ENCODE measurements at places on chromosomes 2 and 18.

DNA sequence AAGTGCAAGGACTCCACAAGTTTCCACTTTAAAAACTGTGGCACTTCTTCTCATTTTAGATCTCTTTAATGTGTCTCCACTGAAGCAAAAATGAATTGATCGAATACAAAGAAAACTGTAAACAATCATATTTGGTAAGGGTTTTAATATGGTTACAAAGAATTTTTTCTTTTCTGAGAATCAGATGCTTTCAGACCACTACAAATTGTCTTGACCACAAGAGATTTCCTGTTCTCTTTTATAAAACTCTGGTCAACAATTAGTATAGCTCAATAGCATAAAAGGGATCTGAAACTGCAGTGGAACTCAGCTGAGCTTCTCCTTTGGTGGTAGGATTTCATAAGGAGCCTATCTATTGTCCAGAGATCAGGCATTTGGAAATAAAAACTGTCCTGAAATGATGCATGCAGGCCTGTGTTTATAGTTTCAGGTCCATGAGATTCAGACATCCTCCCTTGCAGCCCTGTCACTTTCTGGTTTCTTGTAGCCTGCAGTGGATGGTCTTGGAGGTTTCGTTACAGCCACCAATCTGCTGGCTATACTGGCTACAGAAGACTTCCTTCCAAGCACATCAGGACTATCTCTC, 120.0 kb downstream of the DOCK10 start:
- DNase-seq, result no peak

- DNase-seq, result no peak
Observed at GRCh38 chr2:39693245-39693644, 27.5 kb downstream of the TMEM178A start.

DNA sequence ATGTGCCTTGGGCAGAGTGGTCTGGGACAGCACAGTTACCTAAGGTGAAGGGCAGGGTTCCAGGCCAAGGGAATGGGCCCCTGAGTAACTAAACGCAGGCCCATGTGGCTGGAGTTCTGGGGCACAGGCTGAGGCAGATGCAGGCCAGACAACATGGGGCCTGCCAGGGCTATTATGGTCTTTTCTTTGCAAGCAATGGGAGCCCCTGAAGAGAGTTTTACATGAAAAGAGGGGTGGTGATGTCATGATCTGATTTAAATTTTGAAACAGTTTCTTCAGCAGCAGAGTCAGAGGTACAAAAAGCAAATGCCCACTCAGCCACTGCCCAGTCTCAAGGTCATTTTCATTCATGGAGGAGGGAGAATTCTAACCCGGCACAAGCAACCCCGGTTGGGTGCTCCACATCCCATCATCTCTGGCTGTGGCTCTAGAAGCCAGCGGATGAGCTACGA, 5.6 kb downstream of the CHST10 start:
- no peak for DNase-seq

DNA sequence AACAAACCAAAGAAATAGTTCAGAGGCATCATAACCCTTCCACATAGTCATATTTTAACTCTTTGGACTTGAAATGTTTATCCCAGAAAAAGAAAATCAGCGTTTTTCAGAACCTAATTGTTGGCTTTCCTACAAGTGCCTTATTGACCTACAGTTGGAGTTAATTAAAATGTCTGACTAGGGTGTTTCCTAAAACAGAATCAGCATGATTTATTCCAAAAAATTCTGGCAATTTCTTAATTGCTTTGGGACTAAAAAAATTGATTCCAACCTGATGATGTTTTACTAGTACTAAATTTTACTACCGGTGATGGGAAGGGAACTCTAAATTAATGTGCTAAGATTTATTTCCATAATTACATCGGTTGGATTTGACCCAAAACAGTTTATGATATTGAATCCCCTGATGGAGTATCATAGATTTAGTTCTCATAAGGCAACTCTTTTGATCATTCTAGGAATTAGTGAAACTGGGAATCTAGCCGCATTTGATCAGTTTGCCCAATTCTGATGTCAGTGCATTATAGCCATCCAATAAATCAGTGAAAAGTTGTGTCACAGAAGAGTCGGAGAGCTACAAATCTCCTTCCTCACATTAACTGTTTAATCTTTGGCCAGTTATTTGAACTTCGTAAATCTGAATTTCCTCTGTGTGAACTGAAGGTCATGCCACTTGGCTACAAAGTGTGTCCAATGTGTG, 134.3 kb upstream of the DSEL start:
- DNase-seq, result no peak

DNA sequence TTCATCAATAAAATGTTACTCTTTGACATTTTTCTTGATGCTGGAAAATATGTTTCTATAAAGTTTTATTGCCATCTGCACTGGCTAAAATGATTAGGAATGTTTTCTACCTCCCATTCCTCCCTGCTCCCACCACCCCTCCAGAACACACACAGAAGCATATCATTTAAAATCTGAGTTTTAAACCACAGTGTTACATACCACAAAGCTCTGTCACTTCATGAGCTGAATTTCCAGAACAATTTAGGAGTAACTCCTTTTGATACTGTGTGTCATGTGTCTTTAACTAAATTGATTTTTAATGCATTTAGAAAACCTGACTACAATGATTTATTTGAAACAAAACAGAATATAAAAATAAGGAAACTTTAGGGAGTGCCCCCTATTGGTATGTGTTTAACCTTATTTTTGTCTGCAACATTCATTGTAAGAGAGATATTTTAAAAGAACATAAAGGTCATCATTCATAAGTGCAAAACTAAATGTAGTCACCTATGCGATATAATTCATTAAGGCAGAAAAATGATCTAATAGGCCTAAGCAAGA, 52.0 kb downstream of the FEZ2 start:
- DNase-seq, result no peak

DNA sequence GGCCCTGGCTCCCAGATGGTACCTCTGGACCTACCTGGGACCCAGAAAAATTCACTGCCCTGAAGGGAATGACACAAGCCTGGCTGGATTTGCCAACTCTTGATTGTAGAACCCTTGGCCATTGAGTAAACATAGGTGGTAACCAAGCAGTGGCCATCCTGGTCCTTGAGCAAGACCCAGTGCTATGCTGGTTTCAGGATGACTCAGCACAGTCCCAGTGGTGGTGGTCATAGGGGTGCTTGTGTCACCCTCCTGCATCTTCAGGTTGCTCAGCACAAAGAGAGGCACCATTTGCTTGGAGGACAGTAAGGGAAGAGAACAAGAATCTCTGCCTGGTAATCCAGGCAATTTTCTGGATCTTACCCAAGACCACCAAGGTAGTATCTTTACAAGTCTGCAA, 52.9 kb downstream of the UPP2 start:
- no peak for DNase-seq

DNA sequence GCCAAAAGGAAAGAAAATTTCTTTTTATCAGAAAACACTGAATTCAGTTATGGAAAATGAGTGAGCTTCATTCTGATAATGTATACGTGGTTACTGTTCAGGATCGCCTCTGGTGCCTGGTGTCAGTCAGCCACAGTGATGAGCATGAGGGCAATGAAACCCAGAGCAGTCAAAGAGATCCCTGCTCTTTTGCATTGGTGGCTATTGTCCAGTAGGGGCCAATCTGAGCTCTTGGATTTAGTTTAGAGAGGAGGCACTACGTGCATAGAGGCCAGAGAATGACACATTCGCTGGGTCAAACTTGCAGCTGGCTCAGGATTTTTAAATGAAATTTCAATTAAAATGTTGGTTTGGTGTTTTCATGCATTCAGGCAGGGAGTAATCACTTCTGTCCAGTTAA, 522.9 kb downstream of the TMEM182 start:
- no peak for DNase-seq

DNA sequence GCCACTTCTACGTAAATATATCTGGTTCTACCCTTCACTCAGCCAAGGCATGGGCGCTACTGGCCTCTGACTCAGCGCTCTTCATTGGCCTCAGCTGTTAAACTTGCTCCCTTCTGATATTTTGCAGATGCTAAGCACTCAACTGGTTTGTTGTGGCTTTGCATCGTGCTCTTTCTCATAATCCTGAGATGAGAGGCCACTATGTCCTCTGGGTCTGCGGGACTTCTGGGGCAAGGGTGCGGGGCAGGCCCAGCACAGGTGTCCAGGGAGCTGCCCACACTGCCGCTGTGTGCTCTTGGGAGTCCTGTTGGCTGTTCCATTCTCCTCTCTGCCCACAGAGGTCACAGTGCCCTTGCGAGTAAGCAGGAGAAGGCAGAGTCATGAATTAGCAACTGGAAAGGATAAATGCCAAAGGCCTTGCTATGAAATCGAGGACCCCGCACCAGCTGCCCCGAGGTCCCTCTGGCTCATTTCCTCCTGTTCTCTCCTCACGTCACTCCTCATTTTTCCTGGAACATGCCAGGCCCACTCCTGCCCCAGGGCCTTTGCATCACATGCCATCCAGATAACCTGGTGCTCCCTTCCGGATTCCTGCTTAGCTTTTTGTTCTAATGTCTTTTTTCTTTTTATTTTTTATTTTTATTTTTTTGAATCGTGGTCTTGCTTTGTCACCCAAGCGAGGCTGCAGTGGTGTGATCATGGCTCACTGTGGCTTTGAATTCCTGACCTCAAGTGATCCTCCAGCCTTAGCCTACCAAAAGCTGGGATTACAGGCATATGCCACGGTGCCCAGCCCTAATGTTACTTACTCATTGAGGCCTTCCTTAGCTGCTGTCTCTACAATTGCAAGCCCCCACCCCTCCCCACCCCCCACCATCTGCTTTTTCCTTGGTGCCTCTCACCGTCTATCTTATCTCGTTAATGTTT, 34.9 kb upstream of the MAT2A start:
- DNase-seq, result no peak

DNA sequence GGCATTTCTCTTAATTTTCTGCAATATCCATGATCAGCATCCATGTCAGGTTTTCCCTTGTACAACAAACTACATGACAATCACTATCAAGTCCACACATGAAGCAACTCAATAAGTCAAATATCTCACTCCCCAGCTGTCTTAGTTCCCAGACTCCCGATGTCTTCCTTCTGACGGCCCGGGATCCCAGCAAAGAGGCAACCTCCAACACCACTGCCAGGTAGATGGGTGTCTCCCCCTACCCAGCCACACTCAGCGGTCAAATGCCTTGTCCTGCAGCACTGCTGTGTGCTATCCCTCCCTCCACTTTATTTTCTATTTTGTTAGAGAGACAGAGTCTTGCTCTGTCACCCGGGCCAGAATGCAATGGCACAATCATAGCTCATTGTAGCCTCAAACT, 23.3 kb downstream of the TRABD2A start:
- DNase-seq, result no peak

Measured in liver (tissue), 10 donors.